NCI-H524 (cell line): ENCODE measurements at places on chromosomes 13 and 19.

DNA sequence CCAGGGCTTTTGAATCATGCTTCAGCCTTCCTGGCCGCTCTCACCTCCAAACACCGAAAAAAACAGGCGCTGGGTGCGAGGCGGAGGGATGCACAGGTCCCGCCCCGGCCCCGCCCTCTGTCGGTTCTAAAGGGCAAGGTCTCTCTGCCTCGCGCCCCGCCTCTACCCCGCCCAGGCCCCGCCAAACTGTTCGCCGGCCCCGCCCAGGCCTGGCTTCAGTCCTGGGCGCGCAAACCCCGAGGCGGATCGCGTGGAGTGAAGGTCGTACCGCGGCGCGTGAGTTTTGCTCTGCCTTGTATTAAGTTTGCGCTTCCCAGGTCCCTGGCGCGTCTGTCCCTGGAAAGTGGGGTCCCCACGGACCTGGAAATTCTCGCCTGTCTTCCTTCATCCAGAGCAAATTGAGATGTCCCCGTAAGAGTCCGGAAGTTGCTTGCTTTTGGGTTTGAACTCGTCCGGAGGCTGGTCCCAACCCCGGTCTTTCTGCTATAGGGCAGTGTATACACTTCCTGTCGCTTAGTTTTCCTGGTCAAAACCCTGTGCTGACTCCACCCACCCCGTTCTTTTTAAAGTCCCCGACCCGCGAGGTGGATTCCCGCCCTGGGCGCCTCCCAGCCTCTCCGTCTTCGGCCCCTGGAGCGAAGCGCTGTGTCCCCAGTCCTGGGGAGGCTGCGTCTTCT is 8.4 kb downstream of the ZNF808 start:
- DNase-seq = no peak

- DNase-seq = peak; percentile 63
These were observed 670 bp downstream of the MAP2K7 start for GRCh38 chr19:7904074-7905020.

- DNase-seq = no peak
These were observed 22.1 kb downstream of the ADPRHL1 start for GRCh38 chr13:113431171-113431570.

DNA sequence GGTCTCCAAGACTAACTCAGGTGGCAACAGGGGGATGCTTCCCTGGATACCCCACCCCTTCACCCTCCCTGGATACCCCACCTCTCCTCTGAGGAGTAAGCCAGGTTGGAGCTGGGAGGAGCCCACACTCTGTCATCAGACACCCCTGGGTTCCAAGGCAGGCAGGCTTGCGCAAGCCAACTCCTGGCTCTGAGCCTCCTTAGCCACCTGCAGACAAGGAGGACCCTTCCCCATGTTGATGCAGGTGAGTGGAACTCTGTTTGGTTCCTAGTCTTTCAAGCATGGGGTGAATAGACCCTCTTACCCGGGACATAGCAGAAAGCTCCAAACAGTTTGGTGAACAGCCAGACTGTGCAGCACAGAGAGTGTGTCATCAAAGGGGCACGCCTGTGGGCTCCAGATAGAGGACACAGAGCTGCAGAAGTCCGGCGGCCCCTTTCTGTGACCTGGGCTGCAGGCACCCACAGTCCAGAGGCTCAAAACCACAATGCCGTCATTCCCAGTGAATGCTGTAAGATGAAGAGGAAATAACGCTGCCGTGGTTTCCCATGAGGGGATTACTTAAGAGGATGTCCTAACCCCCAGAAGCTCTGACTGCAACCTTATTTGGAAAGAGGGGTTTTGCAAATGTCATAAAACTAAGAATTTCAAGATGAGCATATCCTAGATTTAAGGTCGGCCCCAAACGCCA is 12.1 kb upstream of the HAS1 start:
- DNase-seq = no peak

DNA sequence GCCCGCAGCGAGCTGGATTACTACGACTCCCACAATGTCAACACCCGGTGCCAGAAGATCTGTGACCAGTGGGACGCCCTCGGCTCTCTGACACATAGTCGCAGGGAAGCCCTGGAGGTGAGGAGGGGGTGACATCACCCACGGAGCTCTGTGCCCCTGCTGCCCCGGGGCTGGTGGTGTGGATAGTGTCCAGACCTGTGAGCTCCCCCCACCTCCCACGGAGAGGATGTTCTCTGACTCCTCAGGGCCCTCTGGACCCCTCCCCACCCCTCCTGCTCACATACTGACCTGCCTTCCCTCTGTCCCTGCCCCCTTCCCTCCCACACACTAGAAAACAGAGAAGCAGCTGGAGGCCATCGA is 20.7 kb downstream of the CAPN12 start:
- no peak for DNase-seq

DNA sequence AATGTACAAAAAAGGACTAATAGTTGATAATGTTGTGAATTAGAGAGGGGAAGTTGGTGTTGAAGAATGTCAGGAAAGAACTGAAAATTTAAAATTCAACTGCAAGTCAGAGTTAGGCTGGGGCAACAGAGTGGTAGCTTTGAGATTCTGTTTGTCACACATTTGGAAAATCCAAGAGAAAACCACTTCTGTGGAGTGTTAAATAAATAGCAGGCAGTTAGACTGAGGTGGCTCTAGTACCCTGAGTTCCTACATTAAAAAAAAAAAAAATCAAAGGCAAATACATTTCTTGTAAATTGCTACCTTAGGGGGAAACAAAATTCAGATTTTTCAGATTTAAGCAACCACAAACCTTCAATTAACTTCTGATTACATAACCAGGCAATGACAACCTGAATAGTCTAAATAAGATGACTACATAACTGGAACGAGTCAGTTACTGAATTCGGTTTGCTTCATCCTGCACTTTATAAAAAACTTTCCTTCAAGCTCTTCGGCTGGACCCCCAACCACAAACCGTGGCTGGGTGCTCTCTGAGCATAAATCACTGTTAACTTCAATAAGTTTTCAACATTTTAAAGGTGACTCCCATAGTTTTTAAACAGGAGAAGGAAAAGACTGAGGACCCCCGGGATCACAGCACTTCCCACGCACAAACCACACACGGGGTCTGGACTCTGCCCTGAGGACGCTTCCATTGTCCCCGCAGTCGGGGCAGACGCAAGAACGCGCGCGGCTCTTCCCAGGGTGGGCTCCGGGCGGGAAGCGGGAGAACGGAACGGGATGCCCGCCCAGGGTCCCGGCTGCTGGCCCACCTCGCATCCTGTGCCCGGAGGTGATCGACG is 725 bp downstream of the ZNF682 start:
- DNase-seq = no peak

DNA sequence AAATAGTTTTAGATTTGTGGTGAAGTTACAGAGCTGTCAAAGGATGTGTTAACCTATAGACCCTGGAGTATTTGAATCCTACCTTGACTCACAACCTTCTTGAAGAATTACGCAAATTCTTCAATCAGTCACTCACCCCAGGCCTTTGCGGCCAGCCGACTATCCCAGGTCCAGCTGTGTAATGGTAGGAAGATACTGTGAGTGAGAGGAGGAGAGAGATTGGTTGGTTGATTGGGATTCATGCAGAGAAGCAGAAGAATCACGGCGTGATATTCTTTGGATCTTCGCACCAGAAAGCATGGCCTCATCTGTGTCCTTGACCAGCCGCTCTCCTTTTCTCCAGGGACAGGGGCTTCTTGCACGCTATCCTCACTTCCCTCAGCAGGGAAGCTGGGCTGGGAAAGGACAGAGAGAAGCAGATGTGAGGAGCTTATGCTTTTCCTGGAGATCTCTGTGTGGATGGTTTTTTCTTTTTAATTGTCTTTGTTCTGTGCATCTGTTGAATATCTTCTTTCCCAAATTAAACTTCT is 249.1 kb downstream of the GGACT start:
- no peak for DNase-seq

DNA sequence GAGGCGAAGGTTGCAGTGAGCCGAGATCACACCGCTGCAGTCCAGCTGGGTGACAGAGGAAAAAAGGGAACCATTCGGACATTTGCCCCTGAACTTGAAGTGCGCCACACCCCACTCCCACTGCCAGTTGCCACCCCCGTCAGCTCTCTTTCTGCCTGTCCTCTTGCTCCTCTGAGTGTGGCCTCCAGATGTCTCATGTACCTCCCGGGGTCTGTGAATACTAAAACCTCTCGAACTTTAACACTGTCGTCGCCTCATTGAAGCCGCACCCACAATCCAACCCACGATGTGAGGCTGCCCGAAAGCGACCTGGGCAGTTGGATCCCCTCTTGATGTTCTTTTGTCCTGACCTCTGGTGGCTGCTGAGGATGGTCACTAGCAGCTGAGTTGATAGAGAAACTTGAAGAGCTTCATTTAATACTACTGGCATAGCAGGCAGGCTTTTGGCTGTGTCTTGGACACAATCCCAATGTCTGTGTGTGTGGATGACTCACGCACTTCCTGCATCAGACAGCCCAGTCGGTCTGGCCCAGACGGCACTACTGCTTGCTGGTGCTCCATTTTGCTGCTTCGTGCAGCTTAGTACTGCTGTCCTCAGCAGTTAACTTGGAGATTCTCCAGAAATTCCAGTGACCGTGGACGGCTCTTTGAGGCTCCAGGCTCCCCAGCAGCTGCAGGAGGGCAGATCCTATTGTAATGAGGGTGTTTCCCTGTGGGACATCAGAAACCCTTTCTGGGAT is 4.2 kb downstream of the FPR3 start:
- DNase-seq = no peak

- DNase-seq = peak; percentile 54
These were observed 690 bp downstream of the KMT2B start for GRCh38 chr19:35718345-35719041.

GRCh38 chr13:100356426-100356825 is 232.2 kb downstream of the GGACT start:
- DNase-seq = no peak

GRCh38 chr13:86681223-86681622 is 882.0 kb upstream of the SLITRK6 start:
- DNase-seq = no peak

GRCh38 chr19:18418029-18418482 is 1.1 kb upstream of the SSBP4 start:
- DNase-seq = no peak

GRCh38 chr13:55007681-55008080 is 1979.1 kb downstream of the OLFM4 start:
- no peak for DNase-seq

- DNase-seq = no peak
These were observed 662 bp downstream of the C5AR1 start for GRCh38 chr19:47310323-47310722.

- no peak for DNase-seq
These were observed 7.4 kb upstream of the CNFN start for GRCh38 chr19:42397263-42398166.

DNA sequence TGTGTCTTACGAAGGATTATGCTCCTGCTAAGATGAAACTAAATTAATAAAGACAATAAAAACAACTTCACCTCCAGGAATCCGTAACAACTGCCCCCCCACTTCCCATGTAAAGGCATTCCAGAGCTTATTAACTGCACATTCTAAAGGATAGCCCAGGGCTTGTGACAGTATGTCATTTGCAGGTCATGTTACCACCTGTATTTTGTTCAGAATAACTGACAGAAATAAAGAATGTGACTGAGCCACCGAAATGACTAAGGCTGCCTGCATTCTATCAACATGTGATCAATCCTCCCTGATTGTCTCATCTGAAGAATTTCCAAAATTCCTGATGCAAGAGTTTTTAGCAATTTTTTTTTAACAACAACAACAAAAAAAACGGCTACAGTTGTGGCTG is 117.2 kb downstream of the MIPEP start:
- no peak for DNase-seq

GRCh38 chr13:110965038-110965754 is 50.3 kb upstream of the ANKRD10 start:
- no peak for DNase-seq

DNA sequence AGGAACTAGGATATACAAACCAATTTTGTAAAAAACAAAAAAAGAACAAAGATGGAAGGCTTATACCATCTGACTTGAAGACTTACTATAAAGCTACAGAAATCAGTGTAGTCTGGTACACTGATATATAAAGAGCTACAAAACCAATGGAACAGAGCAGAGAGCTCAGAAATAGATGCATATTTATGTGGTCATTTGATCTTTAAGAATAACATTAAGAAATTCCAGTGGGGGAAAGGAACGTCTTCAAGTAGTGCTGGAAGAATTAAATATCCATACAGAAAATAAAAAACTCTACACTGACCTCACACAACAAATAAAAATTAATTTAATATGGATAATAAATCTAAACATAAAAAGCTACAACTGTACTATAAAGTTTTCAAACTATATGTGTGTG is 317.0 kb downstream of the ENOX1 start:
- no peak for DNase-seq

GRCh38 chr13:39282400-39282972 is 244.2 kb downstream of the NHLRC3 start:
- DNase-seq = no peak

DNA sequence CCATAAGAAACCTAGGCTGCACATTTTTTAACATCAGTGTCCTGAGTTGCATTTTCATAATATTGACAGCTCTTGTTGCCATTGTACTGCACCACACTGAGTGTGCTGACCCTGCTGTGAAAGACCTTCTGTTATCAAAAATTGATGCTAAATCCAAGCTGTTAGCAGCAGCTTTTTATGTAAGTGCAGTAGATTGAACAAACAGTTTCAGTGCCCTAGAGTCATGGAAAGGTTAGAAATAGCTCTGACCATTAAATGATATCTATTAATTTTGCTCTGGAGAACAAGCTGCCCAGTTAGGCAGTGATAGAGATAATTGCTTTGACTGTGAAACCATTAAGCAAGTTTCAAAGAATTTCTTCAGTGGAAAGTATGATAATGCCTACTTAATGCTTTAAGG is 1289.2 kb upstream of the PCDH20 start:
- no peak for DNase-seq

GRCh38 chr13:111978546-111978945 is 88.4 kb upstream of the SOX1 start:
- DNase-seq = no peak

GRCh38 chr13:46541210-46541609 is 11.8 kb upstream of the LRCH1 start:
- no peak for DNase-seq

- DNase-seq = no peak
These were observed 1.2 kb upstream of the SLAIN1 start for GRCh38 chr13:77696006-77696878.

- DNase-seq = no peak
These were observed 132.1 kb upstream of the SPACA7 start for GRCh38 chr13:112244061-112244460.

GRCh38 chr13:50645092-50645491 is 198.4 kb downstream of the DLEU7 start:
- DNase-seq = no peak

- DNase-seq = no peak
These were observed 820.6 kb upstream of the PCDH9 start for GRCh38 chr13:68050761-68051160.

- DNase-seq = no peak
These were observed 27.8 kb downstream of the NFIX start for GRCh38 chr19:13022859-13023636.

- DNase-seq = no peak
These were observed 76.3 kb upstream of the GPR183 start for GRCh38 chr13:99383511-99383921.

GRCh38 chr19:54312436-54313377 is at the start of gene LILRA5:
LILRA5 (minus strand) TSS chr19:54313166; CDS start chr19:54313019, 147 bp downstream.
- DNase-seq = no peak

GRCh38 chr19:44725684-44726083 is 22.8 kb upstream of the BCL3 start:
- DNase-seq = no peak
